Kasumi-1 (cell line): ENCODE measurements at places on chromosomes 11 and 22.

DNA sequence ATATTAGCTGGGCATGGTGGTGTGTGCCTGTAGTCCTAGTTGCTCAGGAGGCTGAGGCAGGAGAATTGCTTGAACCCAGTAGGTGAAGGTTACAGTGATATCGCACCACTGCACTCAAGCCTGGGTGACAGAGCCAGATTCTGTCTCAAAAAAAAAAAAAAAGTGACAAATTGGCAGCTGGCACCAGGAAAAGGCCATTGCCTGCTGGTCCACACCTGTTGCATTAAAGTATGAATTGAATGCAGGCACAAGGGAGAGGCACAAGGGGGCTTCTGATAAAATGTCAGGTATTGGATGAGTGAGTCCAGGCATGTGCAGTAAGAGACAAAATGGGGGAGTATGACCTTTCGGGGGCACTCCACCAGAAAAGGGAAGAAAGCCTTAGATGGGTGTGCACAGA, 28.2 kb downstream of the ZNF70 start:
- DNase-seq: no peak

DNA sequence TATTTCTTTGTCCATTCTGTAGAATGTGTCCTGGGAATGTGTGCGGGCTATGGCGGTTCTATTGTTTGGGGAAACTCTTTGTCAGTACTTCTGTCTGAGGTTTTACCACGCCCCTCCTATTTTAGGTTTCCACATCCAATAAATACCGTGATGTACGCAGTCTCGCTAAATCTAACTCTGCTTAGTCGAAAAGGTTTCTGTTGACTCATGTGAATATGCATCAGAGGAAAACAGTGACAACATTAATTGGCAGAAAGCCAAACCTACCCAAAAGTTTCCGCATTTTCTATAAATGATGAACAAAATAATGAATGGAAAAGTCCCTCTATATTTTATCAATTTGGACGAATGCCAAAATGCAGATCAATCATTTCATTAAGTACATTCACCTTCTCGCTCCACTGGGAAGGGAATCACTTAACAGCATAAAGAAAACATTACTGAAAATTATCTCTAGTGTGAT, 143.4 kb downstream of the MAML2 start:
- no peak for DNase-seq

GRCh38 chr11:118913411-118914125, 12.2 kb downstream of the BCL9L start:
- peak; percentile 29 for DNase-seq

- DNase-seq: peak; percentile 40
These were observed 39.4 kb upstream of the LIN7C start for GRCh38 chr11:27545946-27546345.

DNA sequence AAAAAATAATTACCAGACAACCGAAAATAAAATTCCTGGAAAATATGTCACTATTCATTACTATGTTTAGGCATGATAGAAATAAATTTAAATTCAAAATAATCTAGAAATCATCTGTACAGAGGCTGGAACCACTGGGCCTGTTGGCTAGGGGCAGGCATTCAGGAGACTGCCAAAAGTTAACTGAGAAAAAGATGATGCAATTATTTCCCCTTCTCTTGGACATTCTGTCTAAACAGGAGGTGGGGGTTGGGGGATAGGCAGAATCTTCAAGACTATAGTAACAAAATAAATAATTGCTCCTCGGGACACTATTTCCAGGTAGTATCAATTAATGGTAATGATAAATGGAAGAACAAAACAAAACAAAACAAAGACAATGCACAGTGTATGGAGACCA, 14.1 kb downstream of the BTBD10 start:
- peak; percentile 53 for DNase-seq

GRCh38 chr11:1837171-1838076, 1.4 kb upstream of the TNNI2 start:
- peak; percentile 72 for DNase-seq

GRCh38 chr11:8332891-8333290, 69.2 kb upstream of the LMO1 start:
- no peak for DNase-seq

DNA sequence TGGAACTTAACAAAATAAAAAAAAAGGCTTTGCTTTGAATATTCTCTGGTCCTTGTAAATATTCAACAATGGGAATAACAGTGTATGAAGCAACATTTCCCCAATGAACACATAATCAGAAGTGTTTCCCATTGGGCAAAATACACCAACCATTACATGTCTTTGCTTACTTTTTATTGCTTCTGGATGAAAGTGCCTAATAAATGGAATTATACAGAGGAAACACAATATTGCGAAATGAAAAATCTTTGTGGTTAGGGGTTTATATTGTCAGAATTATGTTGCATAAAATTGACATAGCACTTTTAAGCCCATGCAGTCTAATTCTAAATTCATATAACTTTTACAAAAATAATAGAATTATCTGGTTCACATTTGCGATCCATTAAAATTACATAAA, 386.4 kb downstream of the DCDC1 start:
- DNase-seq: no peak

DNA sequence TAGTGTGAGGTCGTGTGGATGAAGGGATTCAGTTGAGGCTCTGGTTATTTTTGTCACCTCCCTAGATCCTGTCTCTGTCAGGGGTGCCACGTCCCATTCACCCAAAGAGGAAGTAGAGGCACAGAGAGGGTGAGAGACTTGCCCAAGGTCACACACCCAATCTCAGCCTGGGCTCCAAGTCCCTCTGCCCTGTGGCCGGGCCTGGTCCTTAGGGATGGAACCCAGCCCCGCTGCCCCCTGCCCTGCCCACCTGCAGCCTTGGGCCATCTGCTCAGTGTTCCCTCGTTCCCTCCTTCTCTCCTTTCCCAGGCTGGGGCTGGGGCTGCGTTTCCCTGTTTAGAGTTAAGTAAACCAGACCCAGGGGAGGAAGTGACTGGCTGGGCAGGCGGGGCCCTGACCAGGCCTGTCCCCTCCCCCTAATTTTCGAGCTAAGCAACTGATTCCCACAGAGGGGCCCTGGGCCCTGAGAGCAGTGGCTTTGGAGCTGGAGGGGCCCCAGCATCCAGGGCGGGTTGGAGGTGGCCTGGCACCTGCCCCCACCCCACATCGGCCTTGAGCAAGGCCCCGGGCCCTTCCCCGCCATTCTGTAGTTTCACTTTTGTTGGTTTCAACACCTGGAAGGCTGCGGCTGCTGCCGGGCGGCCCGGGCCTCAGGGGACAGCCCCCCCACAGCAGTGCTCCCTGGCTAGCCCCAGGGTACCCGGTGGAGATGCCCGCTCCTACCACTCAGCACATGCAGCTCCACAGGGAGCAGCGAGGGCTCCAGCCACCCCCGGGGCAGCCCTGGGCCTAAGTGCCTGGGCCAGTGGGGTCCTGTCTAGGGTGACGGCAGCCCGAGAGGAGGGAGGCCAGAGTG, 1.5 kb downstream of the TCIRG1 start:
- DNase-seq: peak; percentile 56

DNA sequence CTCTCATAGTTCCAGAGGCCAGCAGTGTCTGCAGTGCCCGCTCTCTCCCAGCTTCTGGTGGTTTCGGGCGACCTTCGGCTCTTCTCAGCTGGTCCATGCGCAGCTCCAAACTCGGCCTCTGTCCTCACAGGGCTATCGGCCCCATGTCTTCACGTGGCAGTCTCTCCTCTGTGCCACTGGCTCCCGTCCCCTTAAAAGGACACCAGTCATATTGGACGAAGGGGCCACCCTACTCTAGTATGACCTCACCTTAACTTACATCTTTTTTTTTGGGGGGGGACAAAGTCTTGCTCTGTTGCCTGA, 13.8 kb downstream of the LTO1 start:
- DNase-seq: no peak

DNA sequence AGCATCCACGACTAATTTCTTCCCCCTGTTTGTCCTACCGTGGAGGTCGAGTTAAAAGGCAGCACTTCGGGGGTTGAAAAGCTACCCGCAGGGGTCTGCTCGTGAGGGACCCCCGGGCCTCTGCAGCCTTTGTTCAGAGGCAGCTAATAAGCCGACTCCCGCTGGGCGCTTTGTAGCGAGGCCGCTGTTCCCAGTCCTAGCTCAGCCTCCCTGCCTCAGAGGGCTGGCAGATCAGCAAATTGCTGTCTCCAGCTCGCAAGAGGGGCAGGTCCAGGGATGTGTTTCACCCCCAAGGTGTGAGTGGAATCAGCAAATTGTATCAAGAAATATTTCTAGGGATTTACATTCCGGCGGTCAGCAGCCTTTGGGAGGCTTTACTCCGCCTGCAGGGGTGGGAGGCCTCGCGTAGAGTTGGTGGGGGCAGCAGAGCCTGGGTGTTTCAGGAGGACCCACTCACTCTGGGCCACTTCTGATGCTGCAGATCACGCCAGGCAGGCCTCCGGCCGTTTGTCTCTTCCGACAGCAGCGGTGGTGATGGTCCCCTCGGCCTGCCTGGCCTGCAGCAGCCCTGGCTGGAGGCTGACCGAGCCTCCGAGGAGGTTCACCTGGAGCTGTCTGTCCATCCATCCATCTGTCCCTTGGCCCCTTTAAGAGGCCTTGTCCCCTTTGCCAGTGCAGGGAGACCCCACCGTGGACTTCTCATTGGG, 21.6 kb upstream of the KCNQ1OT1 start:
- DNase-seq: no peak

- DNase-seq: no peak
These were observed 263.3 kb upstream of the SYN3 start for GRCh38 chr22:33321466-33321865.

GRCh38 chr11:128232588-128232987, 354.8 kb downstream of the ETS1 start:
- no peak for DNase-seq

DNA sequence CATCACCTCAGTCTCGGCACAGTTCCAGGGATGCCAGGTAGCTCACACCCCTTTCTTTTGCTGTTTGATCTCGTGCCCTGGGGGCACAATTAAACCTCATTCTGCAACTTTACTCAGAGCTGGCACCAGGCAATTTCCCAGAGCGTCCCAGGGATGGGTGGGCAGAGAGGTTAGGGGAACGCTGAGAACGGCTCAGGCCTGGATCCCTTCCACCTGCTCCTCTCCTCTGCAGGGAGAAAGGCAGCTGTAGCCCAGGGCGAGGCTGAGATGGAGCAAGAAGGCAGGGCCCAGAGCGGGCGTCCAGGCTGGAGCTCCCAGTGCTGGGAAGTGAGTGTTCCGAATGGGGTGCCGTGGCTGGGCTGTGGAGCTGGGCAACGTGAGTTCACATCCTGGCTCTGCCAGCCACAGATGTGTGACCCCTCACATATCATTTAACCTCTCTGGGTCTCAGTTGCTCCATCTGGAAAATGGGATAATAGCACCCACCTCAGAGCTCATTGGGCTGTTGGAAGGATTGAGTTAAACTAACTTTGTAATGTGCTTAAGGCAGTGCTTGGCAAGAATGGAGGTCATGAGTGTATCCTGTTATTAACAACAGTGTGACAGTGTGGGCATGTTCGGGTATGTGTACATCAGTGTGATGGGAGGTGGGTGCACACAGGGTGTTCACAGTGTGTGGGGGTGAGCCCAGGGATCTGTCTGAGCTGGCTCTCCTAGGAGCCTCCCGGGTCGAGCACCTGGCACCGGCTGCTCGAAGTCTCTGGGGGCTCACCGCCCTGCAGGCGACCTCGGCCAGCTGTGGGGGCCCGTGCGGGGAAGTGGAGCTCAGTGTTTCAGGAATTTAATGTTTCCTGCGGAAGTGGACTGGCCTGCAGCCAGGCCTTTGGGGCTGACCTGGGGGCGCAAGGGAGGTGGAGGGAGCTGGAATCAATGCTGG, 15.5 kb downstream of the OTUB1 start:
- peak; percentile 14 for DNase-seq

DNA sequence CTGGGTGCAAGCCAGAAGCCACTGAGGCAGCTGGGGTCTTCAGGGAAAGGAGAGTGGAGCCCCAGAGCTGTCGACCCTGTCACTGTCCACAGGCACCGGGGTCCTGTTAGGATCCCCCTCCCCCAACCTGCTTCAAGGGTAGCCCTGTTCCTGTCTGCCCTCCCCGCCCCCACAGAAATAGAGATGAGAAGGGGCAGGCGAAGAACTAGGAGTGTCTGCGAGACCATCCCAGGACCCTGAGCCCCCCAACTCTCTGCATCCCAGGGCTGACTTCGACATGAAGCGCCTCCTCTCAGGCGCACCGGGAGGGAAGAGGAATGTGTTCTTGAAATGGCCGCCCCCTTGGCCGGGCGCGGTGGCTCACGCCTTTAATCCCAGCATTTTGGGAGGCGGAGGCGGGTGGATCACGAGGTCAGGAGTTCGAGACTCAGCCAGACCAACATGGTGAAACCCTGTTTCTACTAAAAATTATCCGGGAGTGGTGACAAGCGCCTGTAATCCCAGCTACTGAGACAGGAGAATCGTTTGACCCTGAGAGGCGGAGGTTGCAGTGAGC, 607 bp upstream of the ZNF70 start:
- DNase-seq: no peak

GRCh38 chr22:19121631-19122142, 525 bp downstream of the DGCR2 start:
- DNase-seq: peak; percentile 33

- DNase-seq: no peak
These were observed 6.9 kb downstream of the CLCF1 start for GRCh38 chr11:67366546-67366945.

GRCh38 chr11:47797633-47798032, 30.5 kb upstream of the FNBP4 start:
- DNase-seq: no peak

DNA sequence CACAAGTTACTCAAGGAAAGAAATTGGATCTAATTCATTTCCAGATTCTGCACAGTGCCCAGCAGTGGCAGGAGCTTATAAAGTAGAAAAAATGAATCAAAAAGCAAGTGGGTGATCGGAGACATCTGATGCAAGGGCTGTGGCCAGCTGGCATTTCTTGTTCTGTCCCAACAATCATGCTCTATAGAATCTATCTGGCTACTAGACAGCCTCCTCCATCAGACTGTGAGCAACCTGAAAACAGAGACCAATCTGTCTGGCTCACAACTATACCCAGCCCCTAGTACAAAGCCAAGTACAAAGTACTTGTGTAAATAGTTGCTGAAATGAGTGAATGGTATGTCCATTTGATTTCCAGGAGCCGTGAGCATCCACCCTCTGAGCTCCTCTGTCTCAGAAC, 11.4 kb downstream of the USH1C start:
- DNase-seq: no peak

DNA sequence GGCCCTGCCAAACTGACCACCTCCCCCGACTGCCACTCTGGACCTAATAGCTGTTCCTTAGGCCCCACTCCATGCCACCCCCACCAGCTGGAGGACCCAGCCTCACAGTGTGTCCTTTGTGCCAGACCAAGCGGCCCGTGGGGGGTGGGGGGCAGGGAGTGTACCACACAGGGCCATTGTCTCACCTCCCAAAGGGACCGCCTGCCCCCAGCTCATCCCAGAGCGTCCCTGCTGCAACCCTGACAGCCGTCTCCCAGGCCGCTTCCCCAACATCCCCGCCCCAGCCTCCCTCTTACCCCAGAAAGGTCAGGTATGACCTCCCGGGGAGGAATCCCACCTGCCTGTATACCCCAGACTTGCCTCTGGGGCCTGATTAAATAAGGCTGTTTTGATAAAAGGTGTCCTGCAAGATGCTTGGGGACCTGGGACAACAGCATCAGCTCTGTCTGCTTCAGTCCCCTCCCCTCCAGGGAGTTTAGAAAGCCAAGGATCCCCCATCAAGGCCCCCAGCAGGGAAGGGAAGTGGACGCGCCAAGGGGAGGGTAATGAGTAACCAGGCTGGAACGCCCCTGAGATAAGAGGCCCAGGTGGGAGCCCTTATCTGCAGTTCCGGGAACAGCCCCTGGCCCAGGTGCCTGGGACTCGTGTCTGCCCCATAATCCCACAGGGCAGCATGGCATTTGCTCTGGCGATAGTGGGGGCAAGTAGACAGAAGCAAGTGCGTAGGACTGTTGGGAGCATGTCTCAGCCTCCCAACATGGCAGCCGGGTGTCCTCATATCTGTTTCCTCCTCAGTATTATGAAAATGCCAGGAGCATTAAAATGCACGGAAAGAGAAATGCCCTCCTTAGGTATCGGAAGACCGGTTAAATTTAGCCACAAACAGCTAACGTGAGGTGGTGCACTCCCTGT, 9.0 kb downstream of the CDC42EP1 start:
- DNase-seq: no peak
